ENCODE measurements at places on chromosomes 3 and 15. TPM values are rescaled to one million over a fixed set of nuclear protein-coding genes. Genes with fewer than 3 reads are reported as not detected.
A peak's percentile ranks its signal among the peaks of the same experiment; 100 is the strongest.

DNA sequence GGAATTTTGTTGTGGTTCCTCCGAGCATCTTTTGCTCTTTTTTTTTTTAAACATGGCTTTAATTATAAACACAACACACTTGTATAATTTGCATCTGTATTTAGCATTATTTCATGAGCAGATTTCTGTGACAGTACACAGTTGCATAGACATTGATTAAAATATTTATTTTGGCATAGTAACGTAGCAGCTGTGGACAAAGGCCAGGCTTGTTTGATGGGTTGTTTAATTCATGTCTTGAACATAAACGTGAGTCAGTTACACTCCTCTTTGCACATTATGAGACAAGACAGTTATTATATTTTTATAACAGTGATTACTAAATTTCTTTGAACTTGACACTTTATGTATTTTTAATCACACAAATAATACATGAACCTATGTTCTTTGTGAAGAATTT lies 182.5 kb downstream of the CACNA2D3 start:
- no peak for DNase-seq

CLEC3B gene
- total RNA-seq = 2.4 TPM

GRCh38 chr15:45522328-45523165 lies at the start of gene SLC30A4:
Gene SLC30A4 (minus strand): TSS chr15:45522755. CDS start chr15:45522354, 401 bp downstream.
- DNase-seq = peak; percentile 76

ZBTB47 gene
- total RNA-seq = 8.8 TPM

- DNase-seq = peak; percentile 71
Observed at GRCh38 chr3:63762934-63763550, 56.1 kb upstream of the C3orf49 start.

TLR9 gene
- total RNA-seq = not detected

LRRC31 gene
- total RNA-seq = not detected

DNA sequence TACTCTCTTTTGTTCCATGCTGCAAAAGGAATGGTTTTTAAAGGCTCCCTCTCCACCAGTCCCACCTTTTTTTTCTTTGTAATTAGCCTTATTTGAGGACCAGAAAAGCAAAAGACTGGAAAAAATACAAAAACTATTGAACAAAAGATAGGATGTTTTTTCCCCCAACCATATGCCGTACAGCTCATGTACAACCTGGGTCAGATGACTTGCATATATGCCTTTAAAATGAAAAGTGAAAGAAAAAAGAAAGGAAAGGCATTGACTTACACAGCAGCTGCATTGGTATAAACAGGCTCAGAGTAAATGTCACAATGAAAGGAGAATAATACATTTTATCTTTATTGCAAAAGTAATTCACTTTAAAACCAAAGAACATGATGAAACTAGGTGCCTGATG lies 69.5 kb upstream of the CMC1 start:
- DNase-seq = peak; percentile 33

PTX3 gene
- 12.7 TPM for total RNA-seq

- DNase-seq = no peak
Observed at GRCh38 chr3:42685891-42686820, 819 bp downstream of the KLHL40 start.

DNA sequence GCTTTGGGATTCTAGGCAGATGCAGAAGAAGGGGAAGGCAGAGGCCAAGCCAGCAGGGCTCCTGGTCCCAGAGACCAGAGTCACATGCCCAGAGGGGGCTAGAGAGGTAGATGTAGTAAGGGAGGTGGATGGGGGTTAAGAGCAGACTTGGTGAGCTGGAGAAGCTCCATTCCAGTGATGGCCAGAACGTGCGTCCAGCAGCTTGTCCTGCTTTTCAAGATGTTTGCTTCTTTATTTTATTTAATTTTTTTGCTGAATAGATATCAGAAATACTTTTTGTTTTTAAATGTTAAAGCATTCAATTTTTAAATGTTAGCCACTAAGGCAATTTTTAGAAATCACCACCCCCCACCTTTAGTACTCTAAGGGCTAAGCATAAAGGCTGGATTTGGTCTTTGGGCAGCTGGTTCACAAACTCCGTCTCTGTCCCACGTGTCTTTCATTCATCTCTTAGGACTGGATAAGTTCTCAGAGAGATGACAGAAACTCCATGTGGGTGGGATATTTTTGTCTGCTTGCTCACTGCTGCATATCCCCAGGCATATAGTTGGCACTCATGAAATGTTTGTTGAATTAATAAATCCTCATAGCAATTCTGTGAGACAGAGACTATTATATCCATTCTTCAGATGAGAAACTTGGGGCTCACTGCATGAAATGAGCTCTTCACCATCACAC lies 6.7 kb downstream of the COLQ start:
- DNase-seq = no peak

- DNase-seq = peak; percentile 20
Observed at GRCh38 chr3:169232863-169233262, 430.6 kb downstream of the MECOM start.

DNA sequence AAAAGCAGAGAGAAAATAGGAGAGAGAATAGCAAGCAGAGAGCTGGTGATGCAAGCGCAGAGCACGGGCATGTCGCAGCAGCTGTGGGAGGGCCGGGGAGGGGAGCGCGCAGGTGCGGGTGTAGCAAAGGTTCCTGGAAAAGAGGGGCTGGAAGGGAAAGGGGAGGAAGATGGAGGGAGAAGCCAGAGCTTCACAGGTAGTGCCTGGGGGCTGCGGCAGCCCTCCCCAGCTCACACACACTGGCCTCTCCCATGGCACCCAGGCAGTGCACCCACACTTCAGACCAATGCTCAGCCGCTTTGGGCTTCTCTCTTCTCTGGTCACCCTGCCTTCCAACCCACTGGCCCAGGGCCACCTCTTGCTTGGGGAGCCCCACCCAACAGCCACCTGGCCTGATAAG lies 72.1 kb downstream of the ADAMTS7 start:
- DNase-seq = no peak

DNA sequence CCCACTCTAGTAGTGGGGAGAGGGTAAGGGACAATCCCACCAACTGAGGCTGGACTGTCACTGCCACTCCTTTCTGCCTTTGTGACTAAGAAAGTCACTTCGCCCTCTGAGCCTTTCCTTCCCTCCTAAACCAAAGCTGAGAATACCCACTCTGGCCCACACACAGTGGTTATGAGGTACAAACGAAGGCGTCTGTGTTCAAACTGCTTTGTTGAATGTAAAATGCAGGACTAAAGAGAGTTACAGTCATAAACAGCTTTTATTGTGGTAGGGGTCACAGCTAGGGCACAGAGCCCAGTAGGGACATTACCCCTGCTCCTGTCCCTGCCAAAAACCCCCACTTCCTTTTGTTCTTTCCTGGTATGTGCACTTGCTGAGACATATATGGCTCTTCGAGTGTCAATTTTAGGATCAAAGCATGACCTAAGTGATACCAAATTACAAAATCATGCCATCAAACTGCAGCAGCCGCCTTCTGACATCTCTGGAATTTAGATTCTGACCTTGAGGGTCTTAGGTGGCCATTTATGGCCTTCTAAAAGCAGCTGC lies 45.1 kb downstream of the CTDSPL start:
- DNase-seq = no peak

GPR171 gene
- not detected for total RNA-seq

GRCh38 chr3:151899996-151900395 lies 26.6 kb downstream of the SUCNR1 start:
- no peak for DNase-seq

Data from RPMI7951 (cell line).